Dermis microvascular lymphatic vessel endothelial cell (primary cell): ENCODE measurements at places on chromosomes 2 and 18. TPM values are rescaled to one million over a fixed set of nuclear protein-coding genes. Genes with fewer than 3 reads are reported as not detected.

Gene SP5
- total RNA-seq: not detected in 2 replicates

Gene NCKAP5
- total RNA-seq: under 0.01 TPM in 2 replicates

Gene IL1R1
- 7.2 and 46.9 TPM in 2 replicates for total RNA-seq

Gene CELF4
- 0.13 and 0.25 TPM in 2 replicates for total RNA-seq

Gene SLC5A7
- not detected in 2 replicates for total RNA-seq

Gene SCG2
- total RNA-seq: not detected in 2 replicates

Gene ERFE
- 0.13 TPM in 2 replicates for total RNA-seq

Gene OTX1
- under 0.01 TPM in 1 of 2 replicates, not detected in the other for total RNA-seq

Gene MC5R
- total RNA-seq: not detected in 2 replicates

Gene LMAN2L
- 14.8 and 20.6 TPM in 2 replicates for total RNA-seq

Gene LYPD1
- total RNA-seq: 0.13 TPM in 1 of 2 replicates, not detected in the other

Gene CD8A
- under 0.01 TPM in 2 replicates for total RNA-seq

Gene G6PC2
- not detected in 2 replicates for total RNA-seq

Gene LRATD1
- total RNA-seq: 3.6 and 7.2 TPM in 2 replicates

Gene GALNT13
- total RNA-seq: 0.13 and 0.25 TPM in 2 replicates

DNA sequence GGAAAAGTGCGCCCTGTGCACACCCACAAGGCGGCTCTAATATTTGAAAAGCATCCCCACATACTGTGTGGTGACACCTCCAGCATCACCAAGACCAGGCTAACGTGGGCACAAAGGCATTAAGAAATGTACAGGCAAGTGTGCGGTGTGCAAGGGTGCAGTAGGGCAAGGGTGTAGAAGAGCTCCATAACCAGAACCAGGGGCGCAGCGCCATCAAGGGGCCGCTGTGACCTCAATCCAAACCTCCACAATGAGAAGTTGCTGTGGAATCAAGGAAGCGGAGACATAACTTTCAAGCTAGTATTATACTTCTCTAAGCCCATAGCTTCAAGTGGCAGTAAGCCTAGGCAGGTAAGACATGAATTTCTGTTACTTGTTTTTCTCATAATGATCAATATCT is 13.0 kb downstream of the L3MBTL4 start:
- DNase-seq: no peak

DNA sequence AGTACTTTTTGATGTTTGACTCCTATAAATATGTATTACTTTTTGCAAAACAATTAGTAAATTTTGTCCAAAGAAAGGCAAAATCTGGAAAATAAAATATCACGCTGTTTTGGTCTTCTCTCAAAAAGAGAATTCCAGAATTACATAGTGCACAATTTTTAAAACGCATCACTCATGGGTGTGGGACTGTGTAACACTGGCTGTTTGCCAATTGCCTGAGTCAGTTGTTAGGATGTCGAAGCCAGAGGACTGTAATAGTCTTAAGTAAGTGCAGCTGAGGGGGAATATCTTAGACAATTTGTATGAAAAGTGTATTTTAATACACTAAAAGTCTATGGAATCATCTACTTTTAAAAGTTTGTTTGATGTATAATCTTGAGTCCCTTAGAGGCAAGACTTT is 24.1 kb upstream of the EPHA4 start:
- DNase-seq: peak; percentile 1

DNA sequence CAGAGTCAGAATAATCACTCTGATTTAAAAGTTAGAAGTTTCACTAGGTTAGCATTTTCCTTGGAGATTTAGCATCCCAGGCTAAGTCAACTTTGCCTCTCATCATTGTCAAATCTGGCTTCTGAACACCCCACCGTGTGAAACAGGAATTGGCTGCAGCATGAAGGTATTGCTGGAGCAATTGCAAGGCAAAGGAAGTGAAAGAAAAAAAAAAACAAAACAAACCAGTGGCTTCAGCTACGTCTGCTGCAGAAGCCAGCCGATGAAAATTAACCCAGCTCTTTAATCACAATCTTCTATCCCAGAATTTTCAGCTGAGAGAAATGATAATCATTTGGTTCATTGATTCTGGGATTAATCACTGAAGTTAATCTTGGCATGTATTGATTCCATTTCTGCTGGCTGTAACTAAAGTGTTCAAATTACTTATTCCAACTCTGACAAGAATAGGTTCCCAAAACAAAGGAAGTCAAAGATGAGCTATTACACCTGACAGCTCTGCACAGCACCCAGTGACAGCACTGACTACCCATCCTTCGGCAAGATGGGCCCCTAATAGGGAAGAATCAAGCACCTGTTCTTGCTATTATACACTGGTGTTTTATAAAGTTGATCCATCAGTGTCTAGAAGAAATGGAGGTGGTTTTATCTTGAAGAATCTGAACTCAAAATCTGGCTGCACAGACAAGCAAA is 42.7 kb upstream of the REG3G start:
- DNase-seq: no peak

- DNase-seq: no peak
These were observed 45.4 kb downstream of the SPRED2 start for GRCh38 chr2:65386989-65387388.

- DNase-seq: no peak
These were observed 223.3 kb upstream of the STON1 start for GRCh38 chr2:48306409-48307284.

DNA sequence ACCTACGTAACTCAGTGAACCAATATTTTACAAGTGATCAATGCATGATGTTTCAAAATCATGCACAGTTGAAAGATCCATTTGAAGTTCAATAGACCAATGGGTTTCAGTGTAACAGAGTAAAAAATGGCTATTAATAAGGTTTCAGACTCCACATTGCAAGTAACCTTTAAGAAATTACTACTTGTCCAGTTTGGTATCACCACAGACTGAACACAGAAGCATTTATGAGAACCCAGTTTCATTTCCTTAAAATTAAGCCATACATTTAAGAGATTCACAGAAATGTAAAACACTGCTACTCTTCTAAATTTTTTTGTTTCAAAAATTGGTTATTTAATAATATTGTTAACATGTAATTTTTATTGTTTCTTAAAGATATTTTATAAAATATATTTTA is 98.9 kb upstream of the CHRNA1 start:
- no peak for DNase-seq

DNA sequence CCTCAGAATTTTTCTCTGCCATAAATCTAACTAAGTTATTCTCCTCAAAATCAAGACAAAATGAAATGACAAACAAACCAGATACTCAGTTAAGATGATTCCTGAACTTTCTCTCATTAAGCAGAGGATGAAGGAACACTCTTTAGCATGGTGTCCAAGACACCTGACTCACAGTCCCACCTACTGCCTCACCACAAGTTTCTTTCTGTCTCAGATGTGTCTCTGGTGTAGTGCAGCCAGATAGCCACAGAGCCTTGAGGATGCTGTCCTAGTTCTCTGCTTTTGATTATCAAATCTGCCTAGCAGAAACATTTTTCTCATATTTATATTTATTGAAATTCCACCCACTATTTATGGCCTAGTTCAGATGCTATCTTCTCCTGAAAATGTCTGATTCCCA is 103.6 kb upstream of the TMEM200C start:
- DNase-seq: no peak

- no peak for DNase-seq
These were observed 116.4 kb upstream of the FANCL start for GRCh38 chr2:58357521-58357920.

DNA sequence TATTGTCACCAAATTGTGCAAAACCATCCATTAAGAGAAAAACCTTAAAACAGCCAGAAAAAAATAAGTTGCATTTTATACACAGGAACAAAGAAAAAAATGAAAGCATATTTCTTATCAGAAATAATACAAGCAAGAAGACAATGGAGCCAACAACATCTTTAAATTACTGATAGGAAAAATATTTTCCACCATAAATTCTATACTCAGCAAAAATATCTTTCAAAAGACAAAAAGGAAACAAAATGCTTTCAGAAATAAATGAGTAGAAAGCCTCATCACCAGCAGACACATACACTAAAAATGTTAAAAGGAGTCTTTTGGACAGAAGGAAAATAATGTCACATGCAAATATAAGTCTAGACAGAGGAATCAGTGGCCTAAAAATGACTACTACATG is 106.4 kb upstream of the TRIB2 start:
- no peak for DNase-seq

DNA sequence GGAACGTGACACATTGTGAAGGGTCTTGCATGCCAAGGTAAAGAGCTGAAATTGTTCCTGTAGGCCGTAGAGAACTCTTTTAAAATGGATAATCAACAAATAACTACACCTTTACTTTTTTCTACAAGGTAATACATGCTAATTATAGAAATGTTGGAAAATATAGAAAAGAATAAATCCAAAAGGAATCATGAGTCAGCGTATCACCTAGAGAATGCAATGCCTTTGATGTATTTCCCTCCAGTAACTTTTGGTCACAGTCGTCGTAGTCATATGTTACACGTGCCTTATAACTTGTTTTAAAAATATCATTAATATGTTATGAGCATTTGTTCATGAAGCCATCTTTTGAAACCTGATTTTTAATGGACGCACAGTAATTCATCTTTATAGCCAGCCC is 100.6 kb downstream of the LIPG start:
- no peak for DNase-seq

DNA sequence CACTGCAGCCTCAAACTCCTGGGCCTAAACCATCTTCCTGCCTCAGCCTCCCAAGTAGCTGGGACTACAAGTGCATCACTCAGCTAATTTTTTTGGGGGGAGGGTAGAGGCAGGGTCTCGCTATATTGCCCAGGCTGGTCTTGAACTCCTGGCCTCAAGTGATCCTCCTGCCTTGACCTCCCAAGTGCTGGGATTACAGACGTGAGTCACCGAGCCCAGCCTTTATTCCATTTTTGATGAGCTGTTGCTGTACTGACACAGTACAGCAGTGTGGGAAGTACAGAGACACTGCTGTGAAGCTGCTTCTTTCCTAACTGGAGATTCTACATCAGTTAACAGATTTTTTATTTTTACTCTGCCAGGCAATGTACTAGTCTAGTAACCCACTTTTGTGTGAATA is 18.8 kb downstream of the PTRHD1 start:
- no peak for DNase-seq

DNA sequence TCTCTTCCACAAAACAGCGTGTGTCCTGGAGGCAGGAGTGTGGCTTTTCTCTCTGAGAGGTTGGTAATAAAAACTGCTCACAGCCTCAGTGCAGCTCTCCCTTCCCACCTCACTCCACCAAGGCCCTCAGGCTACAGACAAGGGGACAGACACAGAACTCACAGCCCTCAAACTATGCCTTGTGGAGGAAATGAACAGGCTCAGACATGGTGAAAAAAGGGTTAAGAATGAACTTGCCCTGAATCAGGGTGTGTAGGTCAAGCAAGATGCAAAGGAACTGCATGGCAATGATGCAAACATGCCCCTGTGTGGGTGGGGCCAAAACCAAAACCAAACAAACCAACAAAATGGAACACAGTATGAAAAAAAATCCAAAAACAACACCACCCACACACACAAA is 125.8 kb downstream of the GALNT14 start:
- DNase-seq: no peak

DNA sequence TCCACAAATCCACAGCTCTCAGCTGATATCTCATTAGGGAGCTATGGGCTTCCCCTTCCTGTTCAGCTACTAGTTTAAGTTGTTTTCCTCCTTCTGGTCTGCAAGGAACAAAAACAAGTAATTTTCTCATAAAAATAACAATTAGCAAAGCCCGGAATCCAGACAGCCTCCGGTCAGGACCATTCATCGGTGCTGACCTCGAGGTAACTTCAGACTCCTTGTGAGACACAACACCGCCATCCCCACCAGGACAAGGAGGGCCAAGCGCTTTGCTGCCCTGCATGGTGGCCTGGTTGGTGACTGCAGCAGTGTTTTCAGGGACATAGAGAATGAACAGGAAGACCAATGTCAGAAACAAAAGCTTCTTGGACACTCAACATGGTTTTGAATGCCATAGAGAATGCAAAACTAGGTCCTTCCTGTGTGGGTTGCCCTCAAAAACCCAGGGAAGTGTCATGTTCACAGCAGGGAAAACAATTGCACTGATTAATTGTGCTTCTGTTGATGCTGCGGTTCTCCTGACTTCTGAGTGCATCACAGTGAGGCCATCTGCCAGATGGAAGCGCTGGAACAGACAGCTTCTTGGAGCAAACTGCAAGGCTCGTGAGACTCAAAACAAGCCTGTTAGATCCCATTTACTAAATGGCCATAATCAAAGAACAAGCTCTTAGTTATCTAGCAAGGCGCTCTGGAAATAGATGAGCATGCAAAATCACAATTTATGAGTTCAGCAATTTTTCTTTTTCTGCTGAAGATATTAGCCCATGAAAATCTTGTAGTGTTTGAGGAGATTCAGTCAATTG is 77.1 kb downstream of the HS1BP3 start:
- peak; percentile 96 for DNase-seq

DNA sequence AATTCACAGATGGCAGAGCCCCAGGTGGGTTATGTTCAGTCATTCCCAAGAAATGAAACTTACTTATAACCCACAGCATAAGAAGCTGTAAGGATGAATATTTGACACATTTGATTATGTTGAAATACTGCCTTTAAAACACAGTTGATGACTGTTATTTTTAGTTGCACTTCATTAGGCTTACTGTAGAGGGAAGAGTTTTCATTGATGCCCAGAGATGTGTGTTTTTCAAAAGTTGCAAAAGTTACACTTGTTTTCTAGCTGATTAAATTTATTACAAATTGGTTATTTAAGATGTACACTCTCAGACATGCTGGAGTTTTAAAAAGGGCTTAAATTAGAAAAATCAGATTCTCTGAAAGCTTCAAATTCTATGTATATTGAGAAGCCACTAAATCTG is 506.1 kb downstream of the PARD3B start:
- DNase-seq: no peak

- DNase-seq: no peak
These were observed 87.8 kb upstream of the ASB18 start for GRCh38 chr2:236351966-236352525.

- no peak for DNase-seq
These were observed 6.4 kb downstream of the PSME4 start for GRCh38 chr2:53964257-53964952.

GRCh38 chr2:115248066-115248465 is 805.6 kb downstream of the DPP10 start:
- DNase-seq: no peak

DNA sequence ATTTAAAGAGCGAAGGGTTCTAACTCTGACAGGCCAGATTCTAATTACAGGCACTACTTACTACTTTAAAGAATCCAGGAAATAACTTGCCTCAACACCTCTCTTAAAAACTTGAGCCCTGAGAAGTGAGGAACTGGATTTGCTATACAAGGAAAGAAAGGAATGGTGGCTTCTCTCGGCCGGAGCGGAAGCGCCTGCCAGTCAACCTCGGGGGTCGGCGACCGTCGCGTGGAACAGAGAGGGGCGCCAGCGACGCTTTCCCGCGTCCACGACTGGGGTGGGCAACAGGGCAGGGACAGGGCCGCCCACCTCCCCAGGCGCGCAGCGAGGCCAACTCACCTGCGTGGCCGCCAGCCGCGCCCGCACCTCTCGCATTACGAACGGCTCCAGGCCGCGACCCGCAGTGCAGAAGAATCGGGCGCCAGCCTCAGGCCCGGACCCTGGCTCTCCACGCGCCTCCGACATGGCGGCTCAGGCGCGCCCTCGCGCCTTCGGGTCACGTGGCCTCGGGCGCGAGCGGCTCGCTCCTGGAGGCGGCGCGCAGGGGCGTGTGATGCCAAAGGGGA is at the start of gene THUMPD2:
Gene THUMPD2 (minus strand): TSS at position 484 of the 566 bp plus-strand sequence. CDS start 19 bp downstream, at position 465.
- DNase-seq: peak; percentile 36

- DNase-seq: no peak
These were observed 129.9 kb downstream of the SOCS6 start for GRCh38 chr18:70418546-70419311.
